Stimulated activated CD8-positive, alpha-beta memory T cell treated with anti-CD3 and anti-CD28 coated beads, Interleukin-15, amount 100 ng/mL, for 48 hours (primary cell): ENCODE measurements at places on chromosomes 5 and 9.

DNA sequence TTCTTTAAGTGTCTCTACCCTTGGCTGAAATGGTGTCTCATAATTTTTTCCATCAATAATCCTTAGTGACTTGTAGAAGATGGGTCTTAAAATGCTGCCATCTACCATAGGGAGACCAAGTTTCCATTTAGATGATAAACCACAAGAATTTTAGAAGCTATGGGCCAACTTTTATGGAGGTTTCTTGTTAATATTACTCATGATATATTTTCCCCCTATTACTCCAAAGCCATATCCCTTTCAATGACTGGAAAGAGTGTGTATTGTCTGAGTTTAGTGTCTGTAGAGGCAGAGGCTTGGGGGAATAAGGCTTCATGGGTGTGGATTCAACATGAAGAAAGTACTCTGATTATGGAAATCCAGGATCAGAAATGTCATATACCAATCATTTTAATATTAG is 507.3 kb upstream of the TNC start:
- no peak for DNase-seq

- DNase-seq, result no peak
These were observed 7.0 kb downstream of the TGFBI start for GRCh38 chr5:136035837-136036236.

DNA sequence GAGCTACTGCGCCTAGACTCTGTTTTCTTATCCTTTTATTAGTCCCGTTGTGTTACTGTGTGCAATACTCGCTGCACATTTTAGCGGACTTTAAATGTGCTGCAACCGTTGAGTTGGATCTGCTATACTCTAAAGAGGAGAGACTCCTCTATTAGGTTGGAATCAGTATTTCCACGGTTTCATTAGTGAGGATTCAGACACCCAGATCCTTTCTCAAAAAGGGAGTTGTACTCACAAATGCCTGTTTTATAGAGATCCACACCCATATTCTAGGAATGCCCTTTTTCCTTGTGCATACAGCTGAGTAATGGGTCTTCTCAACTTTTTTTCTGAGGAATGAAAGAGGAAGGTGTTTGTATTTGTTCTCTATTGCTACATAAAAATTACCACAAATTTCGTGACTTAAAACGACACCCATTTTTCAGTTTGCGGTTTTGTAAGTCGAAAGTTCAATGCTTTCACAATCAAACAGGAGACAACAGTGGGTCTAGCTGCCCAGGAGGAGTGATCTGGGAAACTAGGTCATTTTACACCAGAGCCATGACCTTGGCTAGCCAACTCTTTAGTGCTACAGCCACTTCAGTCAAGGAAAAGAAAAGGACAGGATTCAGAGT is 52.8 kb upstream of the SLC44A1 start:
- no peak for DNase-seq

DNA sequence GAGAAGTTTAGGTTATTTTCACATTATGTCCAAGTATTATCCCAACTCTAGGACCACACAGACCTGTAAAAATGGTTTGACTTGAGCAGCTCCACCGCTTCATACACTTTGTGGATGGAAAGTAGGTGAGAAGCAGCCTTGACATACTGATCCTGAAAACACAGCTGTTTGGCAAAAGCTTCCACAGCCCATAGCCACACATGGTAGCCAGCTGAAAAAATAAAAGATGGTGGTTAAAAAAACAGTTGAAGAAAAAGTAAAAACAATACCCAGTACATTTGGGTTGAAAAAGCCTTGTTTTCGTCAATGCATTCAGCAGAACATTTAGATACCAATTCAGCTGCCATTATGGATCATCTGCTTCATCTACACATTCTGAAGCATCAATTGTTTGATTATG is 36.7 kb downstream of the GEMIN5 start:
- no peak for DNase-seq

GRCh38 chr9:80586786-80587330 is 1015.1 kb downstream of the TLE4 start:
- DNase-seq, result no peak

- no peak for DNase-seq
These were observed 43.8 kb downstream of the PRRC1 start for GRCh38 chr5:127561254-127561653.

GRCh38 chr9:129023908-129024233 is 4.3 kb downstream of the SH3GLB2 start:
- DNase-seq, result no peak

- DNase-seq, result no peak
These were observed 113.5 kb downstream of the MPDZ start for GRCh38 chr9:13165956-13166355.
